ENCODE measurements at places on chromosomes 11 and 22. TPM values are rescaled to one million over a fixed set of nuclear protein-coding genes. Genes with fewer than 3 reads are reported as not detected.
A peak's percentile ranks its signal among the peaks of the same experiment; 100 is the strongest.

DNA sequence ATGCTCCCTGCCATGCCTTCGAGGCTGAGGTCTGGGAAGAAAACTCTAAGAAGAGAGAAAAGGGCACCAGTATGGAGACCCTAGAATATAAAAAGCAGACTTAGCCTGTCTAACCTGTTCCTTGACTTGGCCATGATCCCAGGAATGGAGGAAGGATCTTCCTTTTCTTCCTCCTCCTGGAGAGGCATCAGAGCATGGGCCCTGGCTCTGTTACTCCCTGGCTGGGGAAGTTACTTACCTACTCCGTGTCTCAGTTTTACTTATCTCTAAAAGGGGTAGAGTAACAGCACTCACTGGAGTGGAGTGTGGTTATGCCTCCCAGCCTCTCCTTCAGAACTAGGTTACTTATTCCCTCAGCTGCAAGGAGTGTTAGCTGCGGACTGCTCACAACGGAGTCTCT is 55.2 kb upstream of the PHF21A start:
- no peaks in the 10 kb centered on the region for H3K4me1 ChIP-seq
- H3K4me3 ChIP-seq, result no peak overlapping the region
- H3K36me3 ChIP-seq, result no peaks in the 10 kb centered on the region

DNA sequence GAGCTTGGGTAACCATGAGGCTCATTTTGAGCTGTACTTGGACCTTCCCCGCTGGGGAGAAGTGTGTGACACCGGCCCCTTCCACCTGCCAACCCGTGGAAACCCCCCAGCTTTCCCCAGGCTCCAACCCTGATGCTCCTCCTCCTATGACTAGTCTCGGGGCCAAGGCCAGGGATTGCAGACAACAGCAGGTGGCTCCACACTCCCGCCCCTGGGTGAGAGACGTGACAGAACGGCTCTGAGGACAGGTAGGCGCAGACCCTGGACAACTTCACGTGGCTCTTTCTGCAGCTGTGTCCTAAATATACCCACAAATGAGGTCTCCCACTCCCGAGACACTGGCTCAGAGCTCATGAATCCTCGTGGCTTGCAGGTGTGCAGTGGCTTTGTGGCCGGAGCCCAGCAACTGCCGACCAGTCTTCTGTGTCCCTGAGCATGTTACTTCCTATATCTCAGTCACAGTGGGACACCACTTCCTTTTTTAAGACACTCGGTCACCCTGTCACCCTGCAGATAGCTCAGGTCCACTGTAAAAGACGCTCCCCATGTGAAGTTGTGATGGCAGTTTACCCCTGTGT is 55.2 kb downstream of the NECTIN1 start:
- peak; percentile 55 for DNase-seq
- peaks cover 2% of the 10 kb centered on the region for H3K27me3 ChIP-seq
- no peak overlapping the region for H3K4me3 ChIP-seq
- no peak overlapping the region for H3K27ac ChIP-seq
- H3K4me1 ChIP-seq, result peaks cover 13% of the 10 kb centered on the region

DNA sequence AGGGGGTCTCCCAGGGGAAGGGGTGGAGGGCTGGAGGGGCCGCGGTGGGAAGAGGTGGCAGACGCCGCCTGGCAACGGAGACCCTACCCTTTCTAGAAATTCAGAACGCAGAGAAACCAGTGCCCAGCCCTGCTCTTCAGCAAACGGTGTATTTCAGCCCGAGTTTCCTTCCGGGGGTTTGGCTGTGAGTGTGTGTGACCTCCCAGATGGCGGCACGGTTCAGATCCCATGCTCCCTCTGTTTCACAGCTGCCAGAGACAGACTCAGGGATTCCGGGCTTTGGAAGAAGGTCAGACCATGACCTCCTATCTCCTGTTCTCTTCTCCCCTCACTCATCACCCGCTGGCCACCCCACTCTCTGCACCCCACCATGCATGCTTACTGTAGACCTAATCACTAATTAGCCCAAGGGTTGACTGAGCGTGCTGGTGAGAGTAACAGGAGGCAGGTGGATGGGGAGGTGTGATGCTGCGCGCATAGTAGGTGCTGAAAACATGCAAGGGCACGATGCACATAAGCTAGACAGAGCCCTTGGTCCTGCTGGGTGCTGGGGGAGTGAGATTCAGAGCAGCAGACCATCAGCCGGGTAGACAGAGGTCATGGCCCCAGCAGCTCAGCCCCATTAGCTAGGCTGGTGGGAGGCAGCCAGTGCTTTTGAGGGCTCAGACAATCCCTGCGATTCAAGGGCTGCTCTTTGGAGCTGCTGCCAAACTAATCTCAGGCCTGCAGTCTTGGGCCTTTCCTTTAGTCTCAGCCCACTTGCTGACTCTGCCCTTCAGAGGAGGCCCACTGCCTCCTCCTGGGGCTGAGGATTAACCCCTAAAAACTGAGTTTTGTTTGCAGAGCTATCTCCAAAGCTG is 256.5 kb upstream of the CADM1 start:
- no peak overlapping the region for H3K27ac ChIP-seq
- no peak overlapping the region for H3K4me3 ChIP-seq
- H3K4me1 ChIP-seq, result no peaks in the 10 kb centered on the region
- H3K27me3 ChIP-seq, result peaks cover 12% of the 10 kb centered on the region
- DNase-seq, result no peak

- H3K27me3 ChIP-seq, result no peaks in the 10 kb centered on the region
- H3K36me3 ChIP-seq, result no peaks in the 10 kb centered on the region
- H3K27ac ChIP-seq, result no peak overlapping the region
- no peaks in the 10 kb centered on the region for H3K4me1 ChIP-seq
Observed at GRCh38 chr11:10122326-10123197, 171.5 kb downstream of the SBF2 start.

DNA sequence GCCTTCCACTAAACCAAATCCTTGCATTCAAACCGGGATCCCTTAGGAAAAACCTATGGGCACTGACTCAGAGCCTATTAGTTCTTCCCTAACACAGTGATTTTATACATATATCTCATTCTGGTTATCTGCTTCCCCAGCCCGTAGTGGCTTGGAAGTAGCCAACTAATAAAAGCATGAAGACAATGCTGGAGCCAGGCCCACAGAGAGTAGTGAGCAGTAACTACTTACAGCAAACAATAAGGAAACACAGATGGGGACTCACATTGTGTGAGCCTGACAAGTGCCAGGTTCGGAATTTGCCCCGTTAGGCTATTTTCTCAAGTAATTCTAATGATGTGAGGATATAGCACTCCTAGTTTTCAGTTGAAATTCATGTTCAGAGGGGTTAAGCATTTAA is 83.3 kb upstream of the OR5AK2 start:
- no peaks in the 10 kb centered on the region for H3K36me3 ChIP-seq
- H3K4me1 ChIP-seq, result no peaks in the 10 kb centered on the region
- DNase-seq, result no peak
- no peak overlapping the region for H3K27ac ChIP-seq

- H3K4me3 ChIP-seq, result no peak overlapping the region
- no peaks in the 10 kb centered on the region for H3K36me3 ChIP-seq
Observed at GRCh38 chr11:64817476-64817875, 7.1 kb upstream of the MEN1 start.

DNA sequence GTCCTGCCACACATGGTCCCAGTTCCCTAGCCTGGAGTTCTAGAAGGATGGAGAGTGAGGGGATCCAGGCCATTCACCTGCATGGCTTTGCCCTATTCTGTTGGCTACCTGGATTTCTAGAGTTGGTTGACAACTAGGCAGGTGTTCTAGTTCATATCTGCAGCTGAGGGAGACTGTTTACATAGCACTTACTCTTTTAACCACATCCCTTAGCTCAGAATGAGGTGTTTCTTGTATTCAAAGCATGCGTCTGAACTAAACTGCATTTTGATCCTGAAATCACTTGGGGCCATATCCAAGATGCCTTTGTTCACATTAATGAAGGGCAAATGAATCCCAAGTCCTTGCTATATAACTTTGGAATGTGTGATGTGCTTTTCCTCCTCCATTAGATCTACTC is 60.9 kb downstream of the SYT13 start:
- no peak overlapping the region for H3K27ac ChIP-seq
- H3K27me3 ChIP-seq, result no peaks in the 10 kb centered on the region
- no peaks in the 10 kb centered on the region for H3K36me3 ChIP-seq
- DNase-seq, result no peak
- H3K4me3 ChIP-seq, result no peak overlapping the region
- no peaks in the 10 kb centered on the region for H3K4me1 ChIP-seq

- peaks cover 2% of the 10 kb centered on the region for H3K27me3 ChIP-seq
- no peaks in the 10 kb centered on the region for H3K4me1 ChIP-seq
- H3K36me3 ChIP-seq, result no peaks in the 10 kb centered on the region
- no peak overlapping the region for H3K4me3 ChIP-seq
- no peak for DNase-seq
Observed at GRCh38 chr11:5550440-5551095, 2.2 kb upstream of the OR52H1 start.

GRCh38 chr11:63553759-63554158 is 9.4 kb downstream of the PLAAT2 start:
- H3K27ac ChIP-seq, result peak overlapping the region; percentile 100
- H3K4me3 ChIP-seq, result peak overlapping the region; percentile 75
- peaks cover 21% of the 10 kb centered on the region for H3K36me3 ChIP-seq
- peaks cover 59% of the 10 kb centered on the region for H3K4me1 ChIP-seq
- H3K27me3 ChIP-seq, result no peaks in the 10 kb centered on the region

UBQLN3 gene
- not detected for total RNA-seq
